ENCODE measurements at places on chromosomes 2 and 18.

GRCh38 chr18:49529596-49529995 is 32.3 kb upstream of the LIPG start:
- DNase-seq = no peak

DNA sequence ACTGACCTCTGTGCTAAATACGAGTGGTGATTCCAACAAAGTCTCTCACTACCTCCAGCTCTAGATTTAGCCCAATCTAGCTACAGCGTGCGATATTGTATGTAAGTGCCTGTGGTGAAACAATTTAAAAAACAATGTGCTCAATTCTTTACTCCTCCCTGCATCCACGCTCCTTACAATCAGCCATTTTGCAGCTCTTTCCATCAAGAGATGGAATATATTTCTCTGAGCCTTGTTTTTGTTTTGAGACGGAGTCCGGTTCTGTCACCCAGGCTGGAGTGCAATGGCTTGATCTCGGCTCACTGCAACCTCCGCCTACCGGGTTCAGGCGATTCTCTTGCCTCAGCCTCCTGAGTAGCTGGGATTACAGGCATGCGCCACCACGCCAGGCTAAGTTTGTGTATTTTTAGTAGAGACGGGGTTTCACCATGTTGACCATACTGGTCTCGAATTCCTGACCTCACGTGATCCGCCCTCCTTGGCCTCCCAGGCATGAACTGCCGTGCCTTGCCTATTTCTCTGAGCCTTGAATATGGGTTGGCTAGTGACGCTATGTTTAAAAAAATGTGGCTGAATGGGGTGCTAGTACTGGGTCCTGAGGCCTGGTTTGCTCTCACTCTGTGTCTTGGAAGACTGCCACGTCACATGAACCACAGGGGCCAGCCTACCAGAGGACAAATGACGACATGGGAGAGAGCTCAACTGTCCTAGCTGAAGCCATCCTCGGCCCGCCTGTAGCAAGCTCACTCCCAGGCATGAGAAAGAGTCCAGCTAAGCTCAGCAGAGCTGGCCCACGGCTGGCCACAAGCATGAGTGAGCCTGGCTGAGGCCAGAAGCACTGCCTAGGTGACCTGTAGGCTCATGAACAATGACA is 14.8 kb downstream of the WDFY1 start:
- no peak for DNase-seq

DNA sequence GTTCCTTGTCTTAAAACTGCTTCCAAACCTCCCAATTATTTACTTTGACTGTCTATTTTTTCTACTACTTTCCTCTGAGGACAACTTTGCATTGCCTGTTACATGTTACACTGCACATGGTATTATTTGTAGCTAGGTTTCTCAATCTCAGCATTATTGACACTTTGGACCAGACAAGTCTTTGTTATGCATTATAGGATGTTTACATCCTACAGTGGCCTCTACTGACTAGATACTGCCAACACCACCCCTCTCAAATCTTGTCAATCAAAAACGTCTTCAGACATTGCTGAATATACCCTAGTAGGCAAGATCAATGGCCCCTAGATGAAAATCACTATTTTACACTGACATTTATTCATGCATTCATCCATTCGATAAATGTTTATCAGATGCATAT is 129.6 kb upstream of the DNAJC10 start:
- DNase-seq = no peak

DNA sequence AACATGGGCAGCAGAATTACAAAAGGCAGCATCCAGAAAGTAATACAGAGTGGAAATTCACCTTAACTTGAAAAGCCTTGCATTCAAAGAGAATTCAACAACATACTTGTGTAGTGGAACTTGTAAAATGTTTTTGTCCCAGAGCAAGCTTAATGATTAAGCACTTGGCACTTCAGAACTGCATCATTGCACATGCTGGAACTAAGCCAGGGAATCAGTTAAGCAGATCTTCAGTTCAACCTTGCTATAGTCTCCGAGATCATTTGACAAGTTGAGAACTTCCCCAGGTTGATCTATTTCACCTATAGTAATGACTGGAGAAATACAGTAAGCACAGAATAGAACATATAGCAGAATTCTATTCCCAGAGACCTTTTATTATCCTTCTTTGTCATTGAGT is 1337.2 kb upstream of the NXPH2 start:
- DNase-seq = no peak

- peak; percentile 55 for DNase-seq
Measured at GRCh38 chr18:33210575-33211189, 229.8 kb downstream of the CCDC178 start.

- DNase-seq = peak; percentile 14
Measured at GRCh38 chr2:38498045-38498481, 104.7 kb downstream of the HNRNPLL start.

GRCh38 chr2:107729440-107729839 is 97.3 kb upstream of the RGPD4 start:
- DNase-seq = no peak

GRCh38 chr2:176380341-176380740 is 111.1 kb downstream of the MTX2 start:
- no peak for DNase-seq

- no peak for DNase-seq
Measured at GRCh38 chr2:88168386-88168785, 1.8 kb upstream of the THNSL2 start.

DNA sequence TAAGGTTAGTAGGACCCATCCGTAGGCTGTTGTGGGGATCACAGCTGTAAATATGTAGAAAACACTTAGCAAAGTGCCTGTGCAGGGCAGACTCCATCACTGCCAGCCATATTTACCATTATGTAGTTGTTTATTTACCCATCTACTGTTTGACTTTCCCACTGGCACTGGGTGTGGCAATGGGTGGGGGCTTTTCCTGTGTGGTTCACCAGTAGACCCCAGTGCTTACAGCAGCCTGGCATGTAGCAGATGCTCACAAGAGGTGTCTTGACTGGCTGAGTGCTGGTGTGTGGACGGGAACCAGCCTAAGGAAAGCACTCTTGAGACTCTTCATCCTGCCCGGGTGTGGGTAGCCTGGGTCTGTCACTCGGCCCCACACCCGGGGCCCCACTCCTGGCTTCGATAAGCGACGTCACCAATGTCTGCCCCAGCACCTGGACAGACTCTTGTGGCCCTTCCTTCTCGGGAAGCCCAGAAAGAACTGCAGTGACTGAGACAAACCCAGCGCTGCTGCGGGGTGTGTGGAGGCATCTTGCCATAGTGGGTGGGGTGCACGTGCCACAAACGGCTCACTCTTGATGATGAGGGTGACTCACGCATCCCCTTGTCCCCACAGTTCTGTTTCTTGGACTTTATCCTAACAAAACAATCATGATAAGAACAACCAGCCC is 78.3 kb downstream of the HDAC4 start:
- no peak for DNase-seq

- no peak for DNase-seq
Measured at GRCh38 chr2:150919901-150920300, 341.8 kb downstream of the RBM43 start.

GRCh38 chr18:10838553-10838952 is 310.8 kb downstream of the PIEZO2 start:
- no peak for DNase-seq

GRCh38 chr2:59658906-59659635 is 894.4 kb downstream of the BCL11A start:
- no peak for DNase-seq

- no peak for DNase-seq
Measured at GRCh38 chr2:12274591-12274990, 442.1 kb upstream of the TRIB2 start.

GRCh38 chr2:149885946-149886345 is 298.4 kb upstream of the MMADHC start:
- DNase-seq = no peak

DNA sequence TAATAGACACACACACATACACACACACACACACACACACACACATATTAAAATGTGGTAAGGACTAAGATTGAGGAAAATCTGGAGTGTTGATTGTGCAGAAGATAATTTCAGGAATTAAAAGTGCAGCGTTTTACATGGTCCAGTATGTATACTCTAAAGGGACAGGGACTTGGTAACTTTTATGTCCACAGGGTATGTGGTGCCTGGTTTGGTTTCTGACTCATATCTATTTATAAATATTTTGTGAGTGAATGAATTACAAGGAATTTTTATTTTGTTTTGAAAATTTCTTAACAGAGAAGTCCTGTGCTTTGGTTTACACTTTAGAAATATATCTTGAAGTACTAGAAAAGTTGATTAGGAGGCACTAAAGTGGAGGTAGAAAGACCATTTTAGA is 287.7 kb upstream of the NXPH2 start:
- DNase-seq = no peak

GRCh38 chr2:114436329-114436728 is 6.1 kb upstream of the DPP10 start:
- DNase-seq = no peak

DNA sequence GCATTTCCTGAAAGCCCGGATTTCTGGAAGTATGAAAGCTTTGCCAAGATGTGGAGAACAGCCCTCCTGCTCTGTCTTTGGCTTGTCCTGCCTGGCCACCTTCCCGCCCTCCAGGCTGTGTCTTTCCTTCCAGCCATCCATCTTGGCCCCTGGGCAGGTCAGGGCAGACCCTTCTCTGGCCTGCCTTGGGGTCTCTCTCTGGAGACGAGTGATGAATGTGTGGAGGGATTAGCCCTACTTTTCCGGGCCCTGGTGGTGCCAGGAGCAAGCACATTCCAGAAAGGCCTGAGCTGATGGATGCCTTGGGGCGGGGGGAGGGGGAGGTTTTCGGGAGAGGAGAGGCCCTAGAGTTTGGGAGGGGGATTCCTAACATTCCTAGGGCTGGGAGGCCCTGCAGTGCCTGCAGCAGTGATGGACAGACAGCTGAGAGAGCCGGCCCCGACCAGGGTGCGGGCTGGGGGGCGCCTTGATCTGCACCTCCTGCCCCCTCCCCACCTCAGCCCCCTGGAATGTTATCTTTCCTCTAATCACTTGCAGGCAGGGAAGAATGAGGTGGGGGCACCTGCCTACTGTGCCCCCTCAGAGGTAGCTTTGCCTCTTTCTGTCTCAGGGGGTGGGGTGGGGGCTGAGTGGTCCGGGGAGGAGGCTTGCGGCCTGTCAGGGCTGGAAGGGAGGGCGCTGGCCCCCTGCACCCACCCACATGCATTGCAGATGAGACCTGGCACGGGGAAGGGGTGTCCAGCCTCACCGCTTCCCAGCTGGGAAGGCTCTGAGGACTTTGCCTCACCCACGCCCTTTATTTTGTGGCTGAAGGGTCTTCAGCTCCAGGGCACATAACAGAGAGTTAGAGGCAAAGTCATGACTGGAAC is 156.2 kb downstream of the DDX1 start:
- no peak for DNase-seq

GRCh38 chr18:46542545-46542944 is 114.5 kb downstream of the LOXHD1 start:
- no peak for DNase-seq

- DNase-seq = no peak
Measured at GRCh38 chr18:40957533-40958070, 997.4 kb upstream of the PIK3C3 start.

DNA sequence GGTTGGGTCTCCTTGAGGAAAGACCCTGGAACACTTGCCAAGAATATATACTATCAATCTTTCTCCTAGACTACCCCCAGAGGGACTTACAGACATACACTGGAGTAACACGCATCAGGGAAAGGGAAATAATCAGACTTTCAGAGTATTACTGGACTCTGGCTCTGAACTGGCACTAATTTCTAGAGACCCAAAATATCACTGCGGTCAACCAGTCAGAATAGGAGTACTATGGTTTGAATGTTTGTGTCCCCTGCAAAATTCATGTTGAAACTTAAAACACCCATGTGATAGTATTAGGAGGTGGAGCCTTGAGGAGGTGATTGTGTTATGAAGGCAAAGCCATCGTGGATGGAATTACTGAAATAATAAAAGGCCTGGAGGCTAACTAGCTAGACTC is 323.7 kb downstream of the EN1 start:
- no peak for DNase-seq

GRCh38 chr2:67871686-67872412 is 191.0 kb downstream of the C1D start:
- DNase-seq = no peak

GRCh38 chr2:168348076-168348475 is 100.7 kb upstream of the STK39 start:
- no peak for DNase-seq

DNA sequence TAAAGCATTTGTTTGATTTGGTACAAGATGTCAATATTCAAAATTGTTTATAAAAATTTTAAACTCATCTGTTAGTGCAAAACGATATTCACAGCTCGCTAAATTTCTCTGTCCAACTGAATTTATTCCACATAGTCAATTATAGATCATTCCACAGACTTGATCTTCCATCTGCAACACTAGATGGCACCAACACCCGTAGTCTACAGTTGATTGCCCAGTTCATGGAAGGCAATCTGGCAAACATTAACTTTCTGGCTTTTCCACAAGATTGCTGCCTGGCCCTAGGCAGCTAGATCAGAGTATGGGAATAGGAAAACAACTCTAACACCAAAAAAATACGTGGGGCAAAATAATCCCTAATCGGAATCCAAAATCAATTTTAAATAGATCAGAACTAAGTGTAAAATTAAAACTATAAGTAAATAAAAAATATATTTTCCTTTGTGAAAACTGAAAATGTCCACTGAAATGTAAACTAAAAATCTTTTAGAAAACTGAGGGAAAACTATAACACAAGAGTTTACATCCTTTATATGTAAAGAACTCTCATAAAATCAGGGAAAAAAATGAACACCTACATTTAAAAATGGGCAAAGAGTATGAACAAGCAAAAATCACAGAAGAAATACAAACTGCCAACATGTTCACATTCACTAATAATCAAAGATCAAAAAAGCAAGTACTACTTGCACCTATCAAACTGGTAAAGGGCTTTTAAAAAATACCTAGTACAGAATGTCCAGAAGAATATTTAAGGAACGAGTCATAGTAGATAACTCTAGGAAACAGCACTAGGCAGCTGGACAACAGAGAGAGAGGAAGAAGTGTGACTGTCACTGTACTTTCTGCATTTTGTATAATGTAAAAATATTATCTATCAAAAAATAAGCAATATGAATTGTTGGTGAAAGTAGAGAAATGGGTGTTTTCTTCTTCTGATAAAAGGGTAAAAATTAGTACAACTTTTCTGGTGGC is 35.0 kb downstream of the RTN4 start:
- no peak for DNase-seq
